ENCODE measurements at places on chromosomes 2 and 18.

DNA sequence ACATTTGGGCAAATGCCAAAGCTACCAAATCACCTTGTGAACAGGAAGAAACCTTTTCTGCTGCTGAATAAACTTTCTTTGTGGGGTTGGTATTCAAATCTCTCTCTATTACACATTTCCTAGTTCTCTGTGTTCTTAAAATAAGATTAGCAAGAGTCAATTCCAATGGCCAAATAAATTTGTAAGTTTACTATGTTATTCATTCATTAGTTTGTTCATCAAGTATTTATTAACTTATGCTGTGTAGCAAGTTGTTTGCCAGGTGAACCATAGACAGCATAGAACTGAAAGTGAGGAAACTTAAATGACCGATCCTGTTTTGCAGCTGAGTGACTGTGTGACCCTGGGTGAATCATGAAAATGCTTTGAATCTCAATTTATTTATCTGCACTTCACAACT is 37.7 kb upstream of the FSHR start:
- no peak for DNase-seq
- no peak overlapping the region for H3K27ac ChIP-seq
- no peaks in the 10 kb centered on the region for H3K4me1 ChIP-seq
- no peak overlapping the region for H3K4me3 ChIP-seq

DNA sequence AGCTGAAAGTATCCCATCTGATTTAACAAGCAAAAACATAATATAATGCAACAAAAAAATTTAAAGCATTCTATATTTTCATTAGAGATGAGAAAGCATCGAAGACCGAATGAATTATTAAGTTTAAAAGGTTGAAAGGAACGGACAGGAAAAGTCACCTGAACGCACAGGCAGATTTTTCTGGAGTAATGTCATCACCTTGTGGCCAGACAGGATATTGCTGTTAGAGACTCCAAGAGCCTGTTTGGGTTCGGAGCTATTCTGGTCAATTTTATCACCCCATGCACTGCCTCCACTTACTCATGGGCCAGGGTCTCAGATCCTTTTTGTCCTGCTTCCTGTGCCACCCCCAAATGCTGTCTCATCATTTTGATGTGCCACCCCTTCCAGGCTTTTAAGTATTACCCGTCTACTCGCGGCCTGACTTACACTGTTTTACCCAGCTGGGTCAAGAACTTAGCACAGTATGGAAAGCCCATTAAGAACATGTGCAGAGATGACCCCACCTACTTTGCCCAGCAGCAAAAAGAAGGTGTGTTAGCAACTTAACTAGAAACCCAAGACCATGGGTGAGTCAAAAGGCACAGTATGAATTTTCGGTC is 27.3 kb downstream of the GKN2 start:
- H3K27me3 ChIP-seq, result no peaks in the 10 kb centered on the region
- peak; percentile 55 for DNase-seq
- H3K4me3 ChIP-seq, result no peak overlapping the region

DNA sequence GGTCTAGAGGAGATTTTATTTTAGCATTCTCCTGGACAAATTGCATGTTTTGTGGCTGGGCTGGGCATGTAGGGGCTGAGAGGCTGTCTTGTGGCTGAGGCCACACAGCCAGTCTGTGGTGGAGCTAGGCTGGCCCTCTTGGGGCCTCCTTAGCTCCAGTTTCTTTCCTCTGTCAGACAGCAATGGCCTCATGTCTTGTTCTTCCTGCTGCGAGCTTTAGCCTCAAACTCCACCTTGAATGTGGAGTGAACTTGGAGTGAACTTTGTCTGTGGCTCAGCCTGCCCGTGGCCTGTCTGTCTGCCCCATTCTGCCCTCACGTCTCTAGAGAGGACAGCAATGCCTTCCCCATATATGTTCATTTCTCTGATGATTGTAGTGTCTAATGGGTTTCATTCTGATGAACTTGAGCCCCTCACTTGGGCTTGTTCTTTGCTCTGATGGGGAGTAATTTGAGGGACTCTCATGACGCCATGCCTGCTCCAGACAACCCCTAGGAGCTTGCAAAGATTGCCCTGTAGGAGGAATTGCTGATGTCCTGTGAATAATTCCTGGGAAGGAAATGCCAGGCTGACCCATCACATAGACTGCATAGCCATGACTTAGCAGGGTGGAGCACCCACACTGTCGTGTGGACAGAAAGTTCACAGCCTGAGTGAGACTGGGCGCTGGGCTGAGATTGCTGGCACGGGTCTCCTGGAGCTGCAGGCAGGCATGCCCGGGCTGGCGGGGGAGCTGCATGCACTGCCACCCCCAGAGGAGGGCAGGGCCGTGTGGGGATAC is 42.6 kb downstream of the ASAP2 start:
- H3K36me3 ChIP-seq, result no peaks in the 10 kb centered on the region
- H3K27ac ChIP-seq, result peak overlapping the region; percentile 89
- no peak overlapping the region for H3K4me3 ChIP-seq

- no peak for DNase-seq
- no peaks in the 10 kb centered on the region for H3K4me1 ChIP-seq
- no peaks in the 10 kb centered on the region for H3K27me3 ChIP-seq
- no peak overlapping the region for H3K27ac ChIP-seq
- no peak overlapping the region for H3K4me3 ChIP-seq
Observed at GRCh38 chr2:124874219-124874618, 849.1 kb downstream of the CNTNAP5 start.

DNA sequence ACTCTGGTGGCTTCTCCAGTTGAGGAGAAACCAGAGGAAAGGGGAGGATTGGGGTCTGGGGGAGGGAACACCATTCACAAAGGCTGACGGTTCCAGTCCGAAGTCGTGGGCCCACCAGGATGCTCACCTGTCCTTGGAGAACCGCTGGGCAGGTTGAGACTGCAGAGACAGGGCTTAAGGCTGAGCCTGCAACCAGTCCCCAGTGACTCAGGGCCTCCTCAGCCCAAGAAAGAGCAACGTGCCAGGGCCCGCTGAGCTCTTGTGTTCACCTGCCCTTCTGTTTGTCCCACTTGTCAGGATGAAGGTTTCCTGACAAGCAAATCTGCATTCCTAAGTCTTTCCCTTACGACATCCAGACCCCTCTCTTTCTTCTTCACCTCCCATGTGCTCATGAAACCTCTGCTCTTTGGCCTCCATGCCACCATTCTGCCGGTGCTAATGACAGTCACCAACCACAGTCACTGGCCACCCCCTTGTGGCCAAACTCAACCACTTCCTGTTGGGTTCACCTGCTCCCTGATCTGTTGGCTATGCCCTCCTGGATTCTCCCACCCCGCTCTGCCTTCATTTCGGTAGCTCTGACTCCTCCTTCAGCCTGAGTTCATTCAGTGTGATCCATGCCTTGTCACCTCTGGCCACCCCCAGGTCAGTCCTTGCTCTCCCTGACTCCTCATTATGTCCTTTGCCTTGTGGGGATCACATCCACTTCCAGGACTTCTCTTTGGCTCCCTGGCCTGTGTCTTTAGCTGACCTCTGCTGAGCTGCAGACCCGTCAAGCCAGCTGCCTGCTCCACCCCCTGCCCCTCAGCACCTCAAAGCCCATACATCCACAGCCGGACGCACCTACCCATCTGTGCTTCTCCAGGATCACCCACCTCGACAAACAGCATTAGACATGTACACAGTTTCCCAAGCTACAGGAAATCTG is 17.6 kb downstream of the EMX1 start:
- no peak overlapping the region for H3K4me3 ChIP-seq
- no peak for DNase-seq
- no peaks in the 10 kb centered on the region for H3K27me3 ChIP-seq
- H3K36me3 ChIP-seq, result no peaks in the 10 kb centered on the region

Measured in SK-N-SH (cell line).